ENCODE measurements at places on chromosomes 5 and 9. TPM values are rescaled to one million over a fixed set of nuclear protein-coding genes. Genes with fewer than 3 reads are reported as not detected.

GRCh38 chr5:16957304-16958196 lies 21.5 kb upstream of the MYO10 start:
- H3K27me3 ChIP-seq: no peaks in the 10 kb centered on the region
- H3K4me1 ChIP-seq: peaks cover 7% of the 10 kb centered on the region
- no peak overlapping the region for H3K4me3 ChIP-seq
- peak; percentile 98 for DNase-seq
- H3K36me3 ChIP-seq: no peaks in the 10 kb centered on the region

GRCh38 chr9:97307091-97307490 lies 368 bp upstream of the CCDC180 start:
- no peaks in the 10 kb centered on the region for H3K27me3 ChIP-seq
- H3K36me3 ChIP-seq: no peaks in the 10 kb centered on the region
- peak; percentile 57 for DNase-seq
- H3K27ac ChIP-seq: no peak overlapping the region
- H3K4me3 ChIP-seq: no peak overlapping the region

The PCDHA12 gene
- not detected for total RNA-seq

- H3K4me3 ChIP-seq: no peak overlapping the region
- peaks cover 34% of the 10 kb centered on the region for H3K27me3 ChIP-seq
- DNase-seq: no peak
- H3K36me3 ChIP-seq: no peaks in the 10 kb centered on the region
Observed at GRCh38 chr5:142767911-142768310, 2.3 kb upstream of the ARHGAP26 start.

The IL13 gene
- total RNA-seq: not detected

The TSSK1B gene
- total RNA-seq: under 0.01 TPM

The ARL14EPL gene
- total RNA-seq: not detected

The PCDHB11 gene
- total RNA-seq: under 0.01 TPM

GRCh38 chr5:38783011-38783561 lies 62.7 kb upstream of the OSMR start:
- peaks cover 9% of the 10 kb centered on the region for H3K4me1 ChIP-seq
- peak overlapping the region; percentile 64 for H3K27ac ChIP-seq
- DNase-seq: peak; percentile 95
- H3K27me3 ChIP-seq: no peaks in the 10 kb centered on the region
- no peaks in the 10 kb centered on the region for H3K36me3 ChIP-seq
- no peak overlapping the region for H3K4me3 ChIP-seq

- H3K36me3 ChIP-seq: no peaks in the 10 kb centered on the region
- H3K4me1 ChIP-seq: no peaks in the 10 kb centered on the region
- H3K27ac ChIP-seq: no peak overlapping the region
- no peaks in the 10 kb centered on the region for H3K27me3 ChIP-seq
- DNase-seq: no peak
Observed at GRCh38 chr9:88635151-88635550, 100.2 kb downstream of the NXNL2 start.

DNA sequence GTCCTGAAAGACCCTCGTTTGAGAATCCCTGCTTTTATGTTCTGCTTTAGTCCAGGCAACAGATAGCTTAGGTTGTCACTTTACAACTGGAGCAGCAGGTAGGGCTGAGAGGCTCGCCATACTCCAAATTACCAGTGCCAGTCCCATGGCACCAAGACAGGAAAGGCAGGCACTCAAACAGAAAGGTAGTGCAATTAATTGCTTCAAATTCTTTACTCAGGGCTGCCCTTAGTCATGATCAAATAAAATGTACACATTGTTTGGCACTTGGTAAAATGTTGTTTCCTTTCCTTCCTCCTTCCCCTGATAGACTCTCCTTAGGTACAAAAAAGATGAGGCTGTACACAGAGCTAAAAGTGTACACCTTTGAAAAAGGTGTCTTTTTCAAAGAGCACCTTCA lies 115.8 kb upstream of the CCDC152 start:
- no peak for DNase-seq
- H3K4me1 ChIP-seq: no peaks in the 10 kb centered on the region
- no peaks in the 10 kb centered on the region for H3K36me3 ChIP-seq
- no peak overlapping the region for H3K27ac ChIP-seq

DNA sequence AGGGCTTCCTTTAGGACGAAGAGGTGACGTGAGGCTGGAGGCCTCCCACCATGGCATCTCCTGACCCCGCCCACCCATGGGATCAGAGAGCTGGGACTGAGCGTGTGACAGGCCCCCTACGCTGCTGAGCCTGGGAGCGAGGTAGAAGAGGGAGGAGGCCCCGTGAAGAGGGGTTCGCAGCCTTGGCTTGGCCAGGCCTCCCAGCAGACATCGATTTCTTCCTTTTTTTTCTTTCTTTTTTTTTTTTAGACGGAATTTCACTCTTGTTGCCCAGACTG lies 39.5 kb downstream of the PTGES start:
- DNase-seq: no peak
- H3K27me3 ChIP-seq: no peaks in the 10 kb centered on the region
- H3K27ac ChIP-seq: peak overlapping the region; percentile 81
- H3K4me3 ChIP-seq: no peak overlapping the region
- H3K4me1 ChIP-seq: peaks cover 49% of the 10 kb centered on the region

- H3K4me1 ChIP-seq: peaks cover 3% of the 10 kb centered on the region
- H3K36me3 ChIP-seq: no peaks in the 10 kb centered on the region
- H3K27me3 ChIP-seq: no peaks in the 10 kb centered on the region
- peak; percentile 72 for DNase-seq
- H3K4me3 ChIP-seq: no peak overlapping the region
Observed at GRCh38 chr5:64958757-64959391, 190.1 kb downstream of the CWC27 start.

- no peak overlapping the region for H3K4me3 ChIP-seq
- H3K4me1 ChIP-seq: no peaks in the 10 kb centered on the region
- no peaks in the 10 kb centered on the region for H3K36me3 ChIP-seq
- DNase-seq: no peak
- no peak overlapping the region for H3K27ac ChIP-seq
- H3K27me3 ChIP-seq: no peaks in the 10 kb centered on the region
Observed at GRCh38 chr5:6235726-6236125, 142.6 kb downstream of the MED10 start.

DNA sequence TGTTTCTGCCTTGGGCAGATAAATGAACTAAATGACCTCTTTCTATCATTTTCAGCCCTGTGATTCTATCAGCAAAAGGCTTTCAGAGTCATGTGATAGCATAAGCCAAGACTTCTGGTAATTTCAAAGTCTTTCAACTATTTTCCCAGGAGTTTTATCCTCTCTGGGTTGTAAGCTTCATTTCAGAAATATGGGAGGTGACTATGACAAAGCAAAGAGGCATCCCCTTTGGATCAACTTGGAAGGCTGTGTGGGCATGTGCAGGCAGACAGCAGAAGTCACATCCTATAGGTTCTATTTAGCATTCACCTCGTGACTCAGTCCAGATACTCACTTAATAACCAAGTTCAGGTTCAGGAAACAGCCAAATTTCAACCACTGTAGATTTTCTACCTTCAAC lies 149.0 kb upstream of the FST start:
- DNase-seq: peak; percentile 94
- H3K36me3 ChIP-seq: no peaks in the 10 kb centered on the region
- H3K27me3 ChIP-seq: no peaks in the 10 kb centered on the region
- peaks cover 19% of the 10 kb centered on the region for H3K4me1 ChIP-seq

The IFNB1 gene
- total RNA-seq: not detected

All from IMR-90 (cell line).